NCI-H226 (cell line): ENCODE measurements at places on chromosomes 1 and 21.

GRCh38 chr21:37130971-37131370 is 57.9 kb downstream of the TTC3 start:
- DNase-seq, result peak; percentile 92

- no peak for DNase-seq
Measured at GRCh38 chr1:57249511-57249910, 174.3 kb downstream of the DAB1 start.

- no peak for DNase-seq
Measured at GRCh38 chr1:52683367-52683940, 14.7 kb downstream of the COA7 start.

DNA sequence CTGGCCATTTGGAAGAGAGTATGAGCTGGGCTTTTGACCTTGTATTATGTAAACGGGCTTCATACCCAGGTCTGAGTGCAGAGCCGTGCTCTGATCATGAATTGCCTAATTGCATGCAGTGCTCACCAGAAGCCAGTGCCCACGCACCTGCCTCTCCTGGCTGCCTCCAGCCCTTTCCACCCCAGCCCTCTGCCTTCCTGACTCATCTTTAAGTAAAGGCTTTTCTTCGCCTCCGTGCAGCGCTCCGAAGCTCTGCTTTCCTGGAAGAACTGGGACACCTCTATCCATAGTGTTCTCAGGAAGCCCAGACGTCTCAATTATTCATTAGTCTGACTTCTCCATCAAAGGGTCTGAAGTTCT is 413.7 kb downstream of the PTPRU start:
- peak; percentile 3 for DNase-seq

DNA sequence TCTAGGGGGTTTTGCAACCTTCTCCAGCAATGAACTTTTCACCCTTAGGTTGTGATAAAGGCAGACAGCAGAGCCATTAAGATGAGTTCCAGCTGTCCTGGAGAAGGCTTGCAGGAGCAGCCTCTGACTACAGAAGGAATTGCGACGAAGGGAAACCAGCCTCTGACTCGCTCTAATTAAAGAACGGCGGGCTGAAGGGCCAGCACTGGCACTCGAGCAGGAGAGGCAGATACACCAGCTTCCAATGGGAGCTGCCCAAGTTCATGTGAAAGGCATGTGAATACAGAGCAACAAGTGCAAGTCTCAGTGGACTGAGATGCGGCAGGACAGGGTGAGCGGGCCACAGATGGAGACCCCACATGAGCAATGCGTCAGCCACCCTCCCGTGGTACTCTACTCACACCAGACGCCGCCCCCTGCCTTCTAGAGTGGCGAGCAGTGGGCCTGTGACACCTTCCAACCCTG is 15.7 kb downstream of the RCC2 start:
- no peak for DNase-seq

- DNase-seq, result no peak
Measured at GRCh38 chr21:17775431-17776126, 43.6 kb downstream of the C21orf91 start.

GRCh38 chr21:36694031-36694515 is 4.8 kb upstream of the SIM2 start:
- no peak for DNase-seq

DNA sequence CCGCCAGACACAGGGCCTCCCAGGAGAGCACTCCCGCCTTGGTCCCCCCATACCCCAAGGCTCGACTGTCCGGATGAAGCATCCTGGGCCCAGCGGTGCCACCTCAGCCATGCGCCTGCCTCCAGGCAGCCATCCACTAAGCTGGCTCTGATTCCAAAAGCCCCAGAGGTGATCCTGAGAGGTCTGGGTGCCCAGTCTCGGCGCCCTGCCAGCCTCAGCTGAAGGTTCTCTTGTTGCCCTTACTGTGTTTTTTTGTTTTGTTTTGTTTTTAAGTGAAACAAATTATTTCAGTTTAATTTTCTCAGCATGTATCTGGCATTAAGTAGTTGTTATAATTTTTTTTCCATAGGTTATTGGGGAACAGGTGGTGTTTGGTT is 44.9 kb downstream of the NUAK2 start:
- no peak for DNase-seq
